ENCODE measurements at places on chromosomes 1 and 21.

- DNase-seq, result no peak
Measured at GRCh38 chr1:58293388-58293787, 253.1 kb downstream of the OMA1 start.

DNA sequence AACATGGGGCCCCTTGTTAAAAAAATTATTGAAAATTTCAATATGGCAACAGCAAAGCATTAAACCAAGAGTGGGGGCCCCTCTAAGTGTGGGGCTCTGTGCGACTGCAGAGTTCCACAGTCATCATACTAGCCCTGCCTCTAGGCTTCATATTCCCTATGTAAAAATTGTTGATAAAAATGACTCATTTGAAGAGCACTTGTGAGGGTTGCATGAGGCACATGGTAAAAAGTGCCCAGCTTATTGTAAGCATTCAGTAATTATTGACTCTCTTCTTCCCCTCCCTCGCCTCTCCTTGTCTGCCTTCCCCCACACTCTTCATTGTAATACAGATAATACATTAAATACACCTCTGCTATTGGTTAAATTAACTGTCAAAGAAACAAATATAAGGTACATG lies 86.7 kb upstream of the PTBP2 start:
- no peak for DNase-seq

- DNase-seq, result no peak
Measured at GRCh38 chr1:178337091-178337706, 159.6 kb downstream of the CLEC20A start.

- no peak for DNase-seq
Measured at GRCh38 chr1:215749414-215749813, 182.3 kb downstream of the KCTD3 start.

DNA sequence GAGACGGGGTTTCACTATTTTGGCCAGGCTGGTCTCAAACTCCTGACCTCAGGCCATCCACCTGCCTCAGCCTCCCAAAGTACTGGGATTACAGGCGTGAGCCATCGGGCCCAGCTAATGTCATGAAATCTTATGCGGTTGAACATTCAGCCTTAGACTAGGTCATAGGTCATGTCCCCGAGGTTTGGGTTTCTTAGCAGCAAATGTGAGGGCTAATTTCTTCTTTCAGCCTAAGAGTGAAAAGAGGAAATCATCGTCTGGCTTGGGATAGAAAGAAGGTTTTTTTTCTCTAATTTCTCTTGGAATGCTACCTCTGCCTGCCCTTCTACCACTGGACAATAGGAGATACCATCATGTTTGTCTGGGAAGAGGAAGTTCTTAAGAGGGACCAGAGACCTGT lies 18.0 kb upstream of the PIK3CD start:
- no peak for DNase-seq

DNA sequence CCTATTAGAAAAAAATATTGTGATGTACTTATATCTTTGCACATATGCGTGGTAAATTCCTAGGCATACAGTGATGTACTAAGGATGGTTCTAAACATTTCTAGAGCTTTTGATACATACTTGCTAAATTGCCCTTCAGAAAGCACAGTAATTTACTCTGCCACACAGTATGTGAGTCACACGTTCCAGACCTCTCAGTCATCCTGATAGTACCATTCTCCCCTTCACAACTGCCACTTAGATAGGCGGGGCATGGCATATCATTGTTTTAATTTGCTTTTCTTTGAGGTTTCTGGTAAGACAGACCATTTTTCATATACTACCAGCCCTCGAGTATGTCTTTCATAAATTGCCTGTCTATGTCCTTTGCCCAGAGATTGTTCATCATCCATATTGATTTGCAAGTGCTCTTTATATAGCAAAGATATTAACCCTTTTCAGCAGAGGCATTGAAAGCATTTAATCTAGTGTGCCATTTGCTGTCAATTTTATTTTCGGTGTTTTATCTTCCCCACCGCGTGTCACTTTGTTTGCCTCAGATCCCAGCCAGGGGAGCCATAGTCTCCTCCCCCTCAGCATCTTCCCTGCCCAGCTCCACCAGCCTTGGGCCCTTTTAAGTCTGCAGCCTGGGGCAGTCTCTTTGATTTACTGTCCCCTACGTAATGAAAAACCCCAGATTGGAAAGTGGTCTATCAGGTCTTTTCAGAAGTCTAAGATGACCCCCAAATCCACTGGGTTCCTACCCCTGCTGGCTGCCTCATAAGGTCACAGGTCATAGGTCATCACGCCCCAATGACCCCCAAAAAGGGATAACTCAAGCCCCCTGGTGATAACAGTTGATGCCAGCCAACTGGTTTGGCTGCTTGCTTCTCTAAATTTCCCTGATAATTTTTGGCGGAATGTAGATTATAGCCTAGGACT lies 11.8 kb upstream of the PAX7 start:
- no peak for DNase-seq

- no peak for DNase-seq
Measured at GRCh38 chr1:201229771-201230635, 39.4 kb downstream of the IGFN1 start.

GRCh38 chr1:100229681-100230443 lies 19.8 kb downstream of the DBT start:
- DNase-seq, result no peak

GRCh38 chr1:18466676-18467075 lies 14.1 kb upstream of the KLHDC7A start:
- DNase-seq, result no peak

GRCh38 chr1:183061194-183061593 lies 38.0 kb downstream of the LAMC1 start:
- DNase-seq, result no peak

- no peak for DNase-seq
Measured at GRCh38 chr1:45846931-45847330, 43.5 kb downstream of the MAST2 start.

DNA sequence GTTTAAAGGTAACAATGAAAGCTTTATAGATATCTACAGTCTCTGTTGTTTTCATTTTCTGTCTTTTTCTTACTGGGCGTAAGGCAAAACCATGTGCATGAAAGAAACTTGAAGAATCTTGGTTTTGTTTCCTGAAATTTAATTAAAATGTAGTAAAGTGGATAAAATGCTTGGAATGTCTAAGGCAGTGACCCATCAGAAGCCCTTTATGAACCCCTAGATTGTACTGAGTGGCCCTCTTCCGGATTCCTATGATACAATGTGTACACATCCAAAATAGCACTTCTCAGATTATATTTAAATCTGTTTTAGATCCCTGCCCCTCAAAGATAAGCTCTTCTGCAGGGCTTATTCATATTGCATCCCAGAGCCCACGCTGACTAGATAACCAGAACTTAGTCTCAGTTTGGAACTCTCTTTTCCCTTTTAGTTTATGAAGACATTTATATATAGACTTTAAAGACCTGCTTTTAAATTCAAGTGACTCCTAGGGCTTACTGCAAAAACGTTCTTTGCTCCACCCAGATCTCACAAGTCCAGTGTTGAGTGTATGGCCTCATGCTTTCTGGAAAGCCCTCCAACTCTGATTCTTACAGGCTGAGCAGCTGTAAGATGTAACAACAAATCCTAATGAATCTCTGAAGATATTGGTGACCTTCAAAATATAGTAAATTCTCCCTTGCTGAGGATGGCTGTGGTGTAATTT lies 142.9 kb downstream of the LRRC7 start:
- no peak for DNase-seq

- no peak for DNase-seq
Measured at GRCh38 chr1:180951836-180952656, 39.3 kb downstream of the KIAA1614 start.

- no peak for DNase-seq
Measured at GRCh38 chr1:87826681-87827251, 498.1 kb downstream of the LMO4 start.

DNA sequence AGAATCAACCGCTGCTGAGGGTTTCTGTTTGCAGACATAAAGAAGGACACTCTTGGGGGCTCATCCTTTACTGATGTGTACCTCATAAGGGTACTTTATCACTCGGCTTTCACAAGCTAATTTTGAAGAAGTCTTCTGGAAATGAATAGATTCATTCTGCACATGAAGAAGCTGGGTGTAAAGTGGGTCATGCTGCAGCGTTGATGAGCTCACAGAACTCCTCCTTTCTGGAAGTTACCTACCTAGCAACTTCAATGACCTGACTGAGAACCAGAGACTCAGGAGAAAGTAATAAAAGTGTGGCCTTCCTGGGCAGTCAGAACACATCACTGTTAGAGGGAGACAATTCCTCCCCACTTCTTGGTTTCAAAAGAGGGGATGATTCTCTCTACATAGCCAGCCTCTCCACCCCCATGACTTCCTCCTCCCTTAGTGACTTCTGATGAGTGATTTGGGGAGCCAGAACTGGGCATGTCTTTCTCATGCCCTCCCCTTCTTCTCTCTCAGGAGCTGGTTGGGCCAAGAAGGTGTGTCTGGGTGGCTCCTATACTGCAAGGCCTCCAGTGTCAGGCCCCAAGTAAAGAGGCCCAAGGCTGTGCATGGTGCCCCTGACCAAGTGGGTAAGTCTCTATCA lies 27.0 kb downstream of the PCNX2 start:
- no peak for DNase-seq

GRCh38 chr1:115668579-115668978 lies 26.8 kb downstream of the VANGL1 start:
- no peak for DNase-seq

DNA sequence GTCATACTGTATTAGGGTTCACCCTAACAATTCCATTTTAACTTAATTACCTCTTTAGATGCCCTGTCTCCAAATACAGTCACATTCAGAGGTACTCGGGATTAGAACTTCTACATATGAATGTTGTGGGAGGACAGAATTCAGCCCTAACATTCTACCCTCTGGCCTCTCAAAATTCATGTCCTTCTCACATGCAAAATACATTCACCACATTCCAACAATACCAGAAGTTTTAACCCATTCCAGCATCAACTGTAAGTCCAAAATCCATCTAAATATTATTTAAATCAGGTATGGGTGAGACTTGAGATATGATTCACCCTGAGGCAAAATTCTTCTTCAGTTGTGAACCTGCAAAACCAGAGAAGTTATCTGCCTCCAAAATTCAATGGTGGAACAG lies 14.5 kb downstream of the LY9 start:
- no peak for DNase-seq

DNA sequence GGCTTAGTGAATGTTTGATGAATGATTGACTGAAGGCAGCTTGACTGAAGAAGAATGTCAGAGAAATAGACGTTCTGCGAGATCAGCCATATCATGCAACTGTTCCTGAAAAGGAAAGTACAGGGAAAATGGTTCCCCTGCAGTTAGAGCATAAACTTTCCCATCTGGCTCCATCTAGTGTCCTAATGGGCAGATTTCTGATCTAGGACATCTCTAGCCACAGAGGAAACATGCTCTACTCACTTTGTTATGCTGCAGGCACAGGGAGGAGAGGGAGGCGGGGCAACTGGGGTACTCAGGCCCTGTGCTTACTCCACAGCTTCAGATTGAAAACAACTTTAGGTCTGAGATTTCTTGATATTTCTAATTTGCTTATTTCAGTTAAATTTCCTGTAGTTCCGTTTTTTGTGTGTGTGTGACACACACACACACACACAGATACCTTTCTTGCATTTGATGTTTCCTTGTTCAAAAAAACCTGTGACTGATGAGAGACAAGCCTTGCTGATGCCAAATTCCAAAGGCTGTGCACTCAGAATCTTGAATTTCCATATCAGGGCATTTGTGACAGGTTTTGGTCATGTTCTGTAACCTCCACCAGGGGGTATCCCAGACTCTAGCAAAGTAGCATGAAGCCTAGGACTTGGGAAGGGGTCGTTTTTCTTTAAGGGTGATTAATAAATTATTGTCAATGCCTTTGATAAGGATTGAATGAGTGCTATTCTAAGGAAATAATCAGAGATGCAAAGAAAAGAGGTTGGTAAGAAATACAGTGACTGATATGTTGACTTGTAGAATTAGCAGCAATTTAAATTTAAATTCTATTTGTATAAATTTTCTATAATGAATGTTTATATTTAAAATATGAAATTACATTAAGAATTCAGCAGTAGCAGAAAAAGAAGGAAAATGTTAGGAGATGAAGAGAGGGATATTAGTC lies 139.7 kb upstream of the BEND5 start:
- peak; percentile 18 for DNase-seq

- DNase-seq, result no peak
Measured at GRCh38 chr21:45848331-45848730, 133.2 kb upstream of the COL6A1 start.

GRCh38 chr1:151596166-151596953 lies 15.5 kb upstream of the SNX27 start:
- no peak for DNase-seq

GRCh38 chr1:240332672-240333071 lies 241.0 kb downstream of the FMN2 start:
- DNase-seq, result no peak

DNA sequence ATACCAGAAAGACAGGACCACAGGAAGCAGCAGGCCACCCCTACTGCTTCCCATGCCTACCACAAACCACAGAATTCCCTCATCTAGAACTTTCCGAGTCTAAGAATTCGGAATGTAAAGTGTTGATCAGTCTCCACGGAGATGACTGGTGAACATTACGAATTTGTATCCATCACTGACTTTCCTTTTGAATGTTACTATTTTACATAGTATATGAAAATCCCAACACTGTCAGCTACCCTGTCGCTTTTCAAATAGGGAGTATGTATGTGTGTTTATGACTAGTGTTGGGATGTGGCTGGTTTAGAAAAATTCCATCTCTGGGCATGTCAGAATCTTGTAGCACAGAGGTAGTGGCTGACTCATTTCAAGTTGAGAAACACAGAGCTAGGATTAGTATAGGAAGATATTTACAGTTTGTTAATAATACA lies 118.2 kb downstream of the COQ8A start:
- DNase-seq, result no peak

- DNase-seq, result no peak
Measured at GRCh38 chr1:64570267-64570855, 100.4 kb downstream of the CACHD1 start.

GRCh38 chr1:9784508-9785133 lies 39.1 kb downstream of the CLSTN1 start:
- peak; percentile 23 for DNase-seq

GRCh38 chr1:49971088-49971487 lies 52.7 kb downstream of the AGBL4 start:
- DNase-seq, result no peak

- DNase-seq, result no peak
Measured at GRCh38 chr1:172483448-172483847, 39.6 kb upstream of the PIGC start.

- DNase-seq, result no peak
Measured at GRCh38 chr1:74246315-74246714, 11.1 kb downstream of the TNNI3K start.

DNA sequence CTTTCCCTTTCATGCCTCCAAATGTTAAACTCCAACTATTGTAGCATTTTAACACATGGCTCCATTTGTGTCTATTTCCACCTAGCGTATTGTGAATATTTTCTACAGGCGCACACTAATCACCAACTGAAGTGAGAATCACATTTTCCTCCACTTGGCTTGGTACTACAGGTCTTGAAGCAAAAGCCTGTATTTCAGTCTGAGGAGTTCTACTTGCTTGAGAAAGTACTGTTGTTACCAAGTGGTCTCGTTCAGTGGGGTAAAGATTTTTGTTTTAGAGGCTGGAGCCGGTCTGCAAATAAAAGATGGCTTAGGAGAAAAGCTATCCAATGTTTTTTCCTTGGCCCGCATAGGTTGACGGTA lies 550 bp upstream of the PTBP2 start:
- DNase-seq, result no peak

- DNase-seq, result no peak
Measured at GRCh38 chr1:169604781-169605560, 18.7 kb upstream of the F5 start.

- peak; percentile 92 for DNase-seq
Measured at GRCh38 chr1:203996126-203996525, 76.8 kb upstream of the SOX13 start.
